RWPE2 (cell line): ENCODE measurements at places on chromosomes 5 and 9.

GRCh38 chr9:127971357-127972235 is 9.2 kb downstream of the EEIG1 start:
- DNase-seq = no peak

DNA sequence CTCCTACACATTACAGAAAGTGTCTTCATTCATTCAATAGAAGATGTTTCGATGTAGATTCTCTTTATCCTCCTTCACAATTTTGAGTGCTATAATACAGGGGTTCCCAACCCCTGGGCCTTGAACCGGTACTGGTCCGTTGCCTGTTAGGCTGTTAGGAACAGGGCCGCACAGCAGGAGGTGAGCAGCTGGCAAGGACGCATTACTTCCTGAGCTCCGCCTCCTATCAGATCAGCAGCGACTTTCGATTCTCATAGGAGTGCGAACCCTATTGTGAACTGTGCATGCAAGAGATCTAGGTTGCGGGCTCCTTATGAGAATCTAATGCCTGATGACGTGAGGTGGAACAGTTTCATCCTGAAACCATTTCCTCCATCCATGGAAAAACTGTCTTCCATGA is 153.0 kb upstream of the SMC2 start:
- no peak for DNase-seq

- DNase-seq = no peak
Observed at GRCh38 chr5:4868140-4868735, 271.9 kb upstream of the ADAMTS16 start.

GRCh38 chr5:139394123-139394653 is 716 bp downstream of the PROB1 start:
- DNase-seq = no peak

DNA sequence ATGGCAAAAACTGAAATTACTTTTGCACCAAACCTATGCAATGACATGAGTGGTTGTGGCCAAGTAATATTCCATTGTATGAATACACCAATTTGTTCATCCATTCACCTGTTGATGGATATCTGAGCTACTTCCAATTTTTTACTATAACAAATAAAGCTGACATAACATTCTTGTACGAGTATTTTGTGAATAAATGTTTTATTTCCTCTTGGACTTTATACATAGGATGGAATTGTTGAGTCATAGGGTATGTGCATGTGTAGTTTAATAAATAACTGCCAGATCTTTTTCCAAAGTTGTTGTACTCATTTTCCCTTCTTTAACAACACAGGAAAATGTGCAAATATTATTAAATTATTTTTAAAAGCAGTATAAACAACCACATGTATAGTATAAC is 146.1 kb upstream of the ZNF462 start:
- no peak for DNase-seq

GRCh38 chr5:55997742-55998351 is 3.1 kb upstream of the IL6ST start:
- no peak for DNase-seq

- no peak for DNase-seq
Observed at GRCh38 chr5:148540647-148541046, 113.7 kb downstream of the HTR4 start.

- DNase-seq = no peak
Observed at GRCh38 chr5:138603249-138603920, 28.2 kb upstream of the HSPA9 start.

DNA sequence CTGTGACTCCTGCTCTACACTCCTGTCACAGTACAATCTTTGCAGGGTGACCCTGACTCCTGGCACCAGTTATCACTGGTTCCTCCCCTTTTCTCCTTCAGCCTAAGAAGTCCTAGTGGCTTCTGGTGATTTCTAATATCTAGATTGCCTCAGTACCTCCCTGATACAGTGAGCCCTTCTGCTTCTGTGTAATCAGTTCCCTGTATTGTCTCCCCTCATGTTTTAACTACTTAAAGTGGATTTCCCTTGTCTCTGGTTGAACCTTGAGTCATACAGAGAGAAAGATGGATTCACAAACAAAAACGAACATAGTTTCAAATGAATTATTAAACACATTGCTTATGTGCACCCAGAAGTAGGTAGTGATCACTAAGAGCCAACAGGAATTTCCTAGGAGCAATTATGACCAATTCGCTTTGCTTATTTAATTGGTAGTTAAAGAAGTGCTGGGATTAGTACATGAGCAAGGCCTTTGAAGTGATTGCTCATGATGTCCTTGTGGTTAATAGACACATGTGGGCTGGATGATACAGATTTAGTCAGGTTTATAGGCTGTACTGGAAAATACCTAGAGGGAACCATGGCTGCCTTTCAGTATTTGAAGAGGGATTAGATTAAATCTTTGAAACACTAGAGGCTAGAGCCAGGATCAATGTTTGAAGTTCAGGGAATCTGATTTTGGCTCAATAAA is 145.8 kb upstream of the MEF2C start:
- no peak for DNase-seq

GRCh38 chr5:83528439-83528769 is 56.9 kb downstream of the VCAN start:
- no peak for DNase-seq

DNA sequence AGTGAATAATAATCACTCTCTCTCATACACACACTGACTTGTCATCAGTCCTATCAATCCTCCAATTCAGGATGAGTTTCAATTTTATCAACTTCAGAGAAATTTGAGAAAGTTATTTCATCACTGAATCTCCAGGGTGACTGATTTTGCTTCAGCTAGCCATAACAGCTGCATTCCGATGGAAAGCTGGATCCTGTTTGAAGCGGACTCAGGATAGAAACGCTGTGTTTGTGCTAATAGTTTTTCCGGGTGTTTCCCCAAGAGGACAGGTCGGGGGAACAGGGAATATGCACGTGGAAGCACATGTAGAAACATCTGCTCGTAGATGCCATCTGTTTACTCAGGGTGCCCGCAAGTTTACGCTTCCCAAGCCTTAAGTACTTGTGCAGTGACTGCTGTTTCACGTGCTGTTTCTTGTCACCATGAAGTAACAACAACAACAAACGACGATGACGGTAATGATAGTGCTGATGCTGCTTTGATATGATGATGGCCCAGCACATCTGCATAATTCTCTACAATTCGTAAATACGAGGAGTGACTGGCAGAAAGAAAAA is 263.7 kb upstream of the DAPK1 start:
- no peak for DNase-seq

DNA sequence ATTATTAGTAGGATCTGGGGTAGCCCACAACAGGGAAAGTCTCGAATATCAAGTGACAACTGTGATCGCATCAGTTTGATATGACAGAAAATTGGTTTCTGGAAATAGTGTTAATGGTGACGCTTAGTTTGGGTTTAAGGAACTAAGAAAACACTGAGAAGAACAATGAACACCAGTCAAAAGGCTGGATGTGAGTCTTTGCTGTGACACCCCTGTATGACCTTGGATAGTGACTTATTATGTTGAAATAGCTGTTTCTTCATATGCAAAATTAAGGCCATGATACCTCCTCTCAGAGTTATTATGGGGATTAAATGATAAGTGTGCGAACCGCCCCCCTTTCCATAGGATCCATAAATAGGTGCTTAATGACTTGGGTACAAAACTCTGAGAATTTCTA is 926 bp downstream of the DNAJC25 start:
- DNase-seq = no peak

- DNase-seq = no peak
Observed at GRCh38 chr9:76357555-76357954, 36.7 kb downstream of the RFK start.

- no peak for DNase-seq
Observed at GRCh38 chr5:91223886-91224285, 159.2 kb downstream of the ARRDC3 start.

GRCh38 chr5:154166901-154167791 is 23.4 kb upstream of the GALNT10 start:
- DNase-seq = no peak

DNA sequence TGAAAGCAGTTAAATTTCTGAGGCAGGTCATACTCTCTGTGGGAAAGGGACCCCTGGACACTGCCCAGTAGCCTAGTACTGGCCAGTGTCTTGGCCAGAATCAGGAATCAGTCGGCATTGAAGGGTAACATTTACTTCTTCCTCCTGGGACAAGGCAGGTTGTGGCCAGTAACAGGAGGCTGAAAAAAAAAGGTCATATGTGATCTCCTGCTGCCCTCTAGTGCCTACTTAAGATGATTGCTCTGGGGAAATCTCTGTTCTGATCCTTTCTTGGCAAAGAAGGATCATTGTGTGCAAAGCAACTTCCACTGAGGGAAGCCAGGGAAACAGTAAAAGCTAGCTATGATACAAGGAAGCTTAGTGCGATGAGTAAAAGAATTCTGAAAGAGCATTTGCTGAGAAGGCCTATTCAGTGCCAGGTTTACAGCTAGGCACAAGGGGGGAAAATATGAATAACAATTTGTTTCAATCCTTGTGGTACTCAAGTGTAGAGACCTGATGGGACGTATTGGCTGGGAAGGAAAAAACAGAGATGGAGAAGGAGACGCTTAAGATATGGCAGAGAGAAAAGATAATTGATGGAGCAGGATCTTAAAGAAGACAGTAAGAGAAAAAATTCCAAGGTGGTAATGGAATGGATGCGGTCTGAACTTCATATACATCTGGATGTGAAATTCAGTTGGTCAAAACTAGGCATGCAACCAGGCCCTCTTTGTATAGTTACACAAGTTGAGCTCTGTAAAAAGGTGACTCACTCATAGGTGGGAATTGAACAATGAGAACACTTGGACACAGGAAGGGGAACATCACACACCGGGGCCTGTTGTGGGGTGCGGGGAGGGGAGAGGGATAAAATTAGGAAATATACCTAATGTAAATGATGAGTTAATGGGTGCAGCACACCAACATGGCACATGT is 25.8 kb upstream of the TRIM32 start:
- no peak for DNase-seq

DNA sequence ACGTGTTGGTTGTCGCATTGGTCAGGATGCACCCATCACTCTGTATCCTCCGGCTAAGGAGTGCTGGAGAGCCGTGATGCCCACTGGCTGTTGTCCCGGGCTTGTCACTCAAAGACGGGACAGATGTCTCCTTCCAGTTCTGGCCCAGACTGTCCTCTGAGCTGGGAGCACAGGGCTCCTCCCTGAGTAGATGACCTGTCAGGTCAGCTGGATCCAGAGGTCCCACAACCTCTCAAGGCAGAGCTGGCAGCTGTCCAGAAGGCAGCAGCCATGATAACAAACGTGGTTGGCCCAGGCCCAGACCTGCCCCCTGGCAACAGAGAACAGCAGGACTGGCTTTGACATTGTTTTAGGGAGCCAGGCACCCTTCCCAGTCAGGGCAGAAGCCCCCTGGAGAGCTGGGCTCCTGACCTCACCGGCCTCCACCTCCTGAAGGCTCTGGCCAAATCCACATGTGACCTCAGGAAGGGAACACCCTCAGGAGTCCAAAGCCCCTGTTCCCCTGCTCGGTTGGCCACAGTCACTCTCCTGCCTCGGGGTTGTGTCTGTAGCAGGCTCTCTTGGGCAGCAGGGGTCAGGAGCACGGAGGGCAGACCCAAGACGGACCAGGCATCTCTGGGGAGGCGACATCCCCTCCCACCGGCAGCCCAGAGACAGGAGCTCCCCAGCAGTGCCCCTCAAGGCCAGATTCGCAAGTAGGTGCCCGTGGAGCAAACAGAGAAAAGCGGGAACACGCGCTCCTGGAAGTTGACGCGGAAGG is 10.3 kb downstream of the TRIM7 start:
- no peak for DNase-seq

DNA sequence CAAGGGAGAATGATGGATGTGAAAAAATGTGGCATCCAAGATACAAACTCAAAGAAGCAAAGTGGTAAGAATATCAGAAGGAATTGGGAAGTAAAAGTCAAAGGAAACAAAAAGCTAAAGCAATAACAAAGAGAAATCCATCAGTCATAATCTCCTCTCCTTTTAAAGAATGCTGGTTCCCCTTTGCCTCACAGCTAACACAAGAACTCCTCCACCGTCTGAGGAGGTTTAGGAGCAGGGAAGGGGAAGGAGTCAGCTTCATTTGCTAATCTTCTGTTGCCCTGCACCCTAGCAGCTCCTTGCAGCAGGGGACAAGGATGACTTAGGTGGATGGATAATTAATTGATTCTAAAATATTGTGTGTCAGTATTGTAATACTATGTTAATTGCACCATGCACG is 16.4 kb downstream of the CD274 start:
- DNase-seq = no peak

- DNase-seq = no peak
Observed at GRCh38 chr9:12494411-12494810, 198.8 kb upstream of the TYRP1 start.

GRCh38 chr5:98510143-98510985 is 263.1 kb upstream of the RGMB start:
- no peak for DNase-seq

GRCh38 chr9:120942186-120943001 is 15.8 kb upstream of the TRAF1 start:
- no peak for DNase-seq
